ENCODE measurements at places on chromosomes 4 and X.

GRCh38 chrX:153989973-153990655 is 17.6 kb downstream of the TMEM187 start:
- no peak for DNase-seq

- DNase-seq, result no peak
Observed at GRCh38 chr4:826508-827208, 729 bp upstream of the CPLX1 start.

DNA sequence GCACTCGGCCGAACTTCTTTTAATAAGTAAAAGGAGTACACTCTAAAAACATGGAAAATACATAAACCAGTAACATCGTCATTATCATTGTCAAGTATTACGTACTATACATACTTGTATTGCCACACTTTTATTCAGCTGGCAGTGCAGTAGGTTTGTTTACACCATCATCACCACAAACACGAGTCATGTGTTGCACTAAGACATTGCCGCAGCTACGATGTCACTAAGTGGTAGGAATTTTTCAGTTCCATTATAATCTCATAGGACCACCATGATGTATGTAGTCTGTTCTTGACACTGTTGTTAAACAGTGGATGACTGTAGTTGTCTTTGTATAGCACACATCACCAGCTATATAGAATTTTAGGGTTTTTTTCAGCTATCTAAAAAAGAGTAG is 48.0 kb upstream of the TMEM131L start:
- no peak for DNase-seq

DNA sequence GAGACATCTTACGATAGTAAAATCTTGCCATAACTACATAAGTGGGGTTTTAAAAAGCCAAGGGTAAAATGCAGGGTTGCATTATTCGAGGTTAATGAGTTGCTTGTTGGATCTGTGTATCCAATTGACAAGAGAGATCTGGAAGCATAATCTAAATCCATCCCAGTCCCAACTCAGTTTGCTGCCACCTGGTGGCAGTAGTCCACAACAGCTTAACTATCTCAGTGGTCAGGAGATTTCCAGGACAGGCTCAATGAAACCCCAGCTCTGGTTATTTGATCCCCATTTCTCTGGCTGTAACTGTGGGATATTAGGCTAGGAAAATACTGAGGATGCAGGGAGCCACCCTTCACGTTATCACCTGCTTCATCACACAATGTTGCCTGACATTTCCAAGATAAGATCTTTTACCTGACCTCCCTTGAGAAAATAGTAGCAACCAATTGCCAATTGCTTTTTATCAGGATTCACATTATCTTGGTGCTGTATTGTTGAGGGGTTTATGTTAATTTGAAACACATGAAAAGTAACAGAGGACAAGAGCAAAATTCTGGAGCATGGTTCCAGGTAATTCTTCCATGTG is 88.2 kb upstream of the TNIP3 start:
- peak; percentile 14 for DNase-seq

DNA sequence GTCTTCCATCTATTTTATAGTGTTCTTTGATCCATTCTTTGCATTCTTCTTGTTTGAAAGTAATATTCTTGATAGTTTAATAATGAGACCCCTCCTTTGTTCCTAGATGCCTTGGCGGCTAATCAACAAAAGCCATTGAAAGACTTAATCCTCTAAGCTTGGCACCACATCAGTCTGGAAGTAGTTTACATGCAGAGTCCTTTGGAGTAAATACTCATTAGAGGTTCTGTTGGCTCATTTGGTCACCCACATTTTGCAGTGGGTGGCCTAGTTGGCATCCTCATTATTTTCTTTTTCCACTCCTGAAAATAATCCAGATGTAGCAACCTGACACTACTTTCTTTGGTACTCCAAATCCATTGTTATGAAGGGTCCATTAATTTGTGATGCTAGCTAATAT is 64.5 kb downstream of the DKK2 start:
- DNase-seq, result no peak

- no peak for DNase-seq
Observed at GRCh38 chr4:41146196-41146595, 68.1 kb downstream of the APBB2 start.

DNA sequence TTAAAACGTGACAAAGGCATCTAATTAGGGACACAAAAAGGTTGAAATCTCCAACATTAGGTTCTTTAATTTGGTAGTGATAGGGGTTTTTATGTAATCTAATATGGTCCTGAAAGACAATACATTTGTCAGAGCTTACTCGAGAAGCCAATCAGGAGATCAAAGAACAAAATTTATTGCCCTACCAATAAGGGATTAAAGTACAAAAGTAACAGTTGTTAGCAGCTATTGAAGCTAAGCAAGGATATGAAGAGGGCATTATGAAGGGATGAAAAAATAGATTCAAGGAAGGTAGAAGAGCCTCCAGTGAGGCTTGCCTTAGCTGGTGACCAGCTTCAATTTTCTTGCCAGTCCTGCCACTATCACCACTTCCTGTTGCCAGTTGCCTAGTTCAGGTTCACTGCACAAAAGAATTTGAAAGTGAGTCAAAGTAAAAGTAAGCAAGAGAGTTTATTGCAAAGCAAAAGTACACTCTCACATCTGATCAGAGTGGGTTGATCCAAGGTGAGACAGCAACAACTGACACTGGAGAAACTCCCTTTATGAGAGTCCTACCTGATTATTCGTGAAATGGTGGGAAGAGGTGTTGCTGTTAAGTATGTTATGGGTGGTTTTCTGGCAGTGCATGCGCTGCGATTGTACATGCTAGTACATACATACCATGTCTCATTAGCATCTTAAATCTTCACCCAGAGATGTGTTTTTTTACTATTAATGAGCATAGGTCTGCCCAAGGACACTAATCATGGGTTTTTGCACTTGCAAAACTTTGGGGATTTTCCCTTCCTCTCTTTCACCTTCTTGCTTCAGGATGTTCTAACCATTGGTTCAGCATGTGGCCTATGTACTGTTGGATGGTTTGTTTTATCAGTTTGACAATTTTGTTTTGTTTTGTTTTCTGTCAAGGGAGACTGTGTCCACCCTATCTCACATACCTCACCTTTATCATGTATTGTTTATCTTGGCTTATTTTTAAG is 263.2 kb upstream of the ITM2A start:
- DNase-seq, result no peak

- no peak for DNase-seq
Observed at GRCh38 chr4:140884431-140885058, 128.4 kb upstream of the TBC1D9 start.

DNA sequence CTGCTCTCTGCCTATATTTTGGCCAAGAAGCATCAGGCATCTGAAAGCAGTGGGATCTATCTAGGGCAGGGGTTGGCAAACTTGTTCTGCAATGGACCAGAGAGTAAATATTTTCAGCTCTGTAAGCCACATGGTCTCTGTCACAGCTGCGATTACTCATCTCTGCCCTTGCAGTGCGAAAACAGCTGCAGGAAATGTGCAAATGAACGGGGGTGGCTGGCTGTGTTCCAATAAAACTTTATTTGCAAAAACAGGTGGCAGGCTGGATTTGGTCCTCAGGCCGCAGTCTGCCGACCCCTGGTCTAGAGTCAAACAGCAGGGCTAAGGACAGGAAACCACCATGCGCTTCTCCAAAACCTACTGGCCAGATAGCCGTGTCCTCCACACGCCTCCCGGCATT is 48.6 kb downstream of the ACOX3 start:
- no peak for DNase-seq

DNA sequence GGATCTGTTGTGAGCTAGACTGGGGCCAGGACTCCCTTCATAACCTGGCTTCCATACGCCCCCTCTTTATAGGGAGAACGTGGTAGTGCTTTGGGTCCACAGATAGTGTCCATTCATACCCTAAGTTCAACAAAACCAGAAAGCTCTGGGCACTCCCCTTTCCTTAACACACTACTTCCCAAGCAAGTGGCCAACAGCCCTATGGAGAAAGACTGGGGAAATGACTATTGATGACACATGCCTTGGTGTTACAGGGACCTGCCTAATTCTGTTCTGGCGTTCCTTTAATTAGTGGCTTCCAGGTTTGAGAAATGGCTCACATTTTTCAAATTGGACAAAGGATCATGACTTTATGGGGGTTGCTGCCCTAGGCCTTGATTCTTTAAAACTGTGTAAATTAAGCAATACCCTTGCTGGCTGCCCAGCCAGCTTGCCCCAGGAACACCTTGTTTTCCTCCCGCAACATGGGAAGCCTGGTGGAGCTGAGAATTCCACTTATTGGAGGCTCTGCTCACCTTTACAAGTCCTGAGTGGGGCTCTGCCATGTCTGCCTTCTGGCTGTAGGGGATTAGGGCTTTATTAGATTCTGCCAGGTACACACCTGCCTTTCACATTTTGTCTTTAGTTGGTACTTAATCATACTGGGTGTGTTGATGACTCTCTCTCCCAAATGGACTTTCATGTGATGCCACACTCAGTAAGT is 61.1 kb downstream of the RGS12 start:
- no peak for DNase-seq

GRCh38 chr4:137509855-137510282 is 22.4 kb downstream of the PCDH18 start:
- no peak for DNase-seq

GRCh38 chrX:31237189-31237588 is 165.3 kb upstream of the FTHL17 start:
- no peak for DNase-seq

DNA sequence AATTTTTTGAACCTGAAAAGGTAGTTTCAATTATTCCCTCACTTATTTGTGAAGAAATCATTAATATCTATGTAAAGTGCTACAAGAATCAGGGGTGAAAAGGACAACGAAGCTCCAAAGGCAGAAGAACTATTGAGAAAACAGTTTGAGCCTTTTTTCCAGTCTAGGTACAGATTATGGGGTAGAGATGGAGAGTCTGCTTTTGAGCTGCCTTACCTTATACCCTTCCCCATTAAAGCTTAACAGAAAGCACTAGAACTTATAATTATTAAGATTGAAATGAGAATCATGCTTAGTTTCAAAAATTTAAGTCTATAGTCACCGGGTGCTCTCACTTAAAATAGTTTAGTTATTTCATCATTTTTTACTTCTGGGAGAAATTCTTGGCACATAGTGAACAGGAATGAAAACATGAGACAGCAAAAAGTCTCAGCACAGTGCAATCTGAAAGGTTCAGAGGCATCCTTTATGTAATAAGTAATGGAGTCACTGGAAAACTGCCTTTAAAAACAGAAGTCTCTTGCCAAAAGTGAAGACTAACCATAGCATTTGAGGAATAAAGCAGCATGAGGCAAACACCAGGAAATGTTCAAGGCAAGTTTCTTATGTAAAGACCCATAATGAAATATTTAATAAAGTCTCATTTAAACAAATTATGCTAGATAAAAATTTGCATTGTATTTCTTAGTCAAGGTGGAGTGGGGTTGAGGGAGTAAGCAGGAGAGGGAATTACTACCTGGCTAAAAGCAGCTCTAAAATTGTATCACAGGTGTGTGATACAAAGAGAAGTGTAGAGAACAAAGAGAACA is 5.1 kb upstream of the DCLK2 start:
- no peak for DNase-seq

GRCh38 chrX:2652106-2652505 is 39.0 kb upstream of the CD99 start:
- no peak for DNase-seq

DNA sequence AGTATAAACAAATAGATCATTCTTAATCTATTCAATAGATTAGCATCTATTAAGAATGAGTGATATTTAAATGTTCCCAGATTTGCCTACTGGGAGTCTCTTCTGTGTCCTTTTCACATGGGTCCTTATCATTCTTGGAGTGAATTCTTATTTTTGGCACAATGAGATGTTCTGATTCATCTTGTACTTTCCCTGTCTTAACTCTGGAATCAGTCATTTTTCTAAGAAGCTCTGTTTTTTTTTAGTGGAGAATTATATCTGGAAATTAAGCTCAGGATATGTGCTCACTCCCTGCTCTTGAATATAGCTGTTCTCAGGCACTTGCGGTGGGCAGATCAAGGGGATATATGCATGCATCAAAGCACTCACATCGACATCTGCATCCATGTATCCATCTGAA is 625.3 kb upstream of the HS3ST1 start:
- DNase-seq, result no peak

GRCh38 chrX:30488092-30488491 is 89.5 kb downstream of the TASL start:
- no peak for DNase-seq

DNA sequence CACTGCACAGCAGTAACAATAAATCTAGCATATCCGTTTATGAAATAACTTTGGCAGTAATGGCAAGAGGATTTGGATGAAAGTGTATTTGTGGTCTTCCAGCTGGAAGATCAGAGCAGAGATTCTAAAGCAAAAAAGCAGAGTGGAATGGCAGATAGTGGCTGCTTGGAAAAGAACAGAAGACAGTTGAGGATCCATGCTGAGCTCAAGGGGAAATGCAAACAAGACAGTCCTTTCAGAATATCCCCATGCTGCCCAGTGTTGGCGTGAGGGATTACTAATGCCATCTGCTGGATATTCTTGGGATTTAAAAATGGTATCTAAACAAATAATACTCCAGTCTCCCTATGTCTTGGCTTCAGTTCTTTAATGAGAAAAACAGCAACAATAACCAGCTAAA is 629.1 kb upstream of the ATOH1 start:
- no peak for DNase-seq

GRCh38 chr4:84503495-84504437 is 4.7 kb upstream of the NKX6-1 start:
- no peak for DNase-seq

GRCh38 chrX:8803326-8803725 is 2.1 kb upstream of the FAM9A start:
- DNase-seq, result no peak

- no peak for DNase-seq
Observed at GRCh38 chr4:82784681-82785610, 13.7 kb downstream of the SCD5 start.
